ENCODE measurements at places on chromosomes 2 and 18.

DNA sequence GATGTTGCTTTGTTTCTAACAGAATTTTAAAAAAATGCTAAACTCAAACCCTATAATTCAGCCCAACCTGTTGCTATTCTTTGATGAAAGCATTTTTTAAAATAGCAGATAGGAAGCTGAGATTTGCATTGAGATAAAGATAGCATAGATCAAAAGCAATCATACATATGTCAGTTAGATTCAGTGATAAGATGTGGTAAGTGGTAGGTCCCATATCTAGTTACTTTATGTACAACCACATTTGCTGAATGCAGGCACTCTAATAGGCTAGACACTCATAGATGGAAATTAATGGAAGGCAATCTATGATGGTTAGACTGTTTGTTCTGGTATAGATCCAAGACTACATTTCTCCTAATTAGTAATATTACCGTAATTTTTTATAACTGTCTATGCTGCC is 27.2 kb upstream of the C1D start:
- DNase-seq, result no peak

DNA sequence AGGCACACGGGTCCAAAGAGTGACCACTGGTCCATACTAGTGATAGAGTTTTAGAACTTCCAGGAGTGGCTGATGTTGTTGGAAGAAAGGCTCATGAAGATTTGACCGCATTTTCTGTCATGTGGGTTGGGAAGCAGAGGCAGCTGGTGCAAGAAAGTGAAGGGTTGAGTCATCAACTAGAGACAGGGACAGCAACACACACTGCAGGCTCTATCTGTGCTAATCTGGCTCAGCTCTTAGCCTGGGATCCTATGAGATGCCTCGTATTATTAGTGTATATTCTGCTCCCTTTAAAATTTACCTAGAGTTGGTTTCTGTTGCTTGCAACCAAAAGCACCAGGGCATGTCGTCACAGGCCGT is 2.5 kb upstream of the SH3RF3 start:
- DNase-seq, result no peak

DNA sequence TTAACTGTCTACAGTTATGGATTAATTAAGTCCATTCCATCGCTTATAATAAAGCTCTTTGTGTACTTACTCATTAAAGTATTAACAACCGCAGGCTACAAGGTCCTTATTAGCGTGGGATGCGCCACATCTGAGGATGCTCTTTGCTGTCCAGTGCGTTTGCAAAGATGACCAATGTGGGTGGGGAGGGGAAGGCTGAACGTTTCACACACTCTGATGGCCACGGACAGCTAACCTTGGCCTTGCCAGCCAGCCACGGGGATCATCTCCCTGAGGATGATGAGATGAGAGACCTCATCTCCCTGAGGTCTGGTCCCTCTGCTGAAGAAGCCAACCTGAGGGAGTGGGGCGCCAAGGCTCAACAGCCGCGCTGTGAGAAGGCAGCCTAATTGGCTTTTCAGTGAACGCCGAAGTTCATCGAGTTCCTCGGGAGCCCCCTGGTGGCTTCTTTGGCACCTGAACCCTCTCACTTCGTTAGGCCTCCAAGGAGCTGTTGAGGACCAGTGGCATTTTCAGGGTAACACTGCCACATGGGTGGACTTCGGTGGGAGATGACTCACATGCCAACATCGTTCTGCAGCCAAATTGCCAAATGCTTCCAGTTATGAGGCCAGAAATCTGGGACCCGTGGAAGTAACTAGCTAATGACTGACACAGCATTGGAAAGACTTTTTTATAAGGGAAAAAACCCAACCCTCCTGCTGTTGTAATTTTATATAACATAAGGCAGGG is 69.3 kb upstream of the SEC11C start:
- peak; percentile 45 for DNase-seq

DNA sequence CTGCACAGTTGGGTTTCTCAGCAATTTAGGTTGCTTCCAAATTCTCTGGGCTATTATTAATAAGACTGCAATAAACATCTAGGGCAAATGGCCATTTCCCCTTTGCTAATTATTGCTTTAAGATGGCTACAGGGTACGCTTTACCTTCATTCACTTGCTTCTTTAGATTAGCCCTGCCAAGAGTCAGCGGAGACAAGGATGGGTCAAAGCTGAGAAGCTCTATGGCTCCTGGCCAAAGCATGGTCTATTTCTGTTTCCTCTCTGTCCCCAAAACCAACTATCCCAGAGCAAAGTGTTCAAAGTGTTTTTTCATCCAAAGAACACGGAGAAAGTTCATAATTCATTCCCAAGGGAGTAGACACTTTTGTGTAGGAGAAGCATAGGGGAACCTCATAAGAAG is 75.2 kb upstream of the NFU1 start:
- no peak for DNase-seq

DNA sequence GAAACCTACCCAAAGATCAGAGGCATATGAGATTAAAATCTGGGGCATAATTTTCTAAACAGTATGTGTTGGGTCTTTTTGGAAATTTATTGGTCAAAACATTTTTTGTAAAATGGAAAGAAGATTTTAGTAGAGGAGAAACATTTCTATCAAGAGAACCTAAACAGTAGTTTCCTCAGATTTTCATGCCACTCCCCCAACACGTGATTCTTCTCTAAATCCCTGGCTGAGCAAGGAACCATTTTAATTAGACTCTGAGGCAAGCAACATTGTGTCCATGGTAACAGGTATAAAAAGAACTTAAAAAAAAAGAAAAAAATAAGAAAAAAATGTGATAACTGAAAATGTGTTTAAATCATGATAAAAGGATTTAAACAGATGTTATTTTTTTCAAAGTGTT is 1105.2 kb upstream of the ZEB2 start:
- no peak for DNase-seq

- DNase-seq, result no peak
Observed at GRCh38 chr2:105553538-105554196, 154.8 kb upstream of the FHL2 start.

GRCh38 chr2:73759285-73759764 is 20.6 kb downstream of the DUSP11 start:
- DNase-seq, result no peak

- no peak for DNase-seq
Observed at GRCh38 chr18:26473672-26474071, 74.7 kb downstream of the KCTD1 start.

GRCh38 chr2:66494708-66495107 is 59.8 kb downstream of the MEIS1 start:
- no peak for DNase-seq

All from activated CD8-positive, alpha-beta memory T cell treated with anti-CD3 and anti-CD28 coated beads for 4 hours (primary cell).